Urothelium cell line (cell line): ENCODE measurements at places on chromosomes 16 and 17.

DNA sequence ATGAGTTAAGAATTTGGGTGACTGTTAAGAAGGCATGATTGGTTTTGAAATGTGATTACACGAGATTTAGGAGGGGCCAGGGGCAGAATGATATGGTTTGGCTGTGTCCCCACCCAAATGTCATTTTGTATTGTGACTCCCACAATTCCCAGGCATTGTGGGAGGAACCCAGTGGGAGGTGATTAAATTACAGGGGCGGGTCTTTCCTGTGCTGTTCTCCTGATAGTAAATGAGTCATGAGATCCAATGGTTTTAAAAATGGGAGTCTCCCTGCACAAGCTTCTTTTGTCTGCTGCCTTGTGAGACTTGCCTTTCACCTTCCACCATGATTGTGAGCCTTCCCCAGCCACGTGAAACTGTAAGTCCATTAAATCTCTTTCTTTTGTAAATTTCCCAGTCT is 34.6 kb downstream of the TMEM100 start:
- no peak for DNase-seq

- no peak for DNase-seq
Observed at GRCh38 chr17:40190197-40191021, 13.1 kb downstream of the RAPGEFL1 start.

GRCh38 chr16:88881007-88881615 is 14.7 kb upstream of the PABPN1L start:
- DNase-seq: no peak

DNA sequence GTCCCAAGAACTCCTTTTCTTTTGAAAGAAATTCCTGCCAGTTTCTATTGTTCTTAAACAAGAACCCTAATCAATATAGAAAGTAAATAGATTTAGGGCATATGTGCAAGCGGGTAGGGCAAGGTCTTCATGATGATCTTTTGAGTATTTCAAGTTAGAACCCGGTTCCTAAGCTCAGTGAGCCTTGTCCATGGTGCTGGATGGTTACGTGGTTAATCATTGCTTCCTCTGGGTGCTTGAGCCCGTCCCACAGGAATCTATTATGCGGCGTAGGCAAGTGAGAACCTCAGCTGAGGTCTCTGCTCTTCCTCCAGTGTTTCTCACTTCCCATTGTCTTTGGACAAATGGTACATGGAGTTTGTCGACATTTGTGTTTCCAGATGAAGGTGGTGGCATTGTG is 580.8 kb upstream of the EEF2KMT start:
- DNase-seq: peak; percentile 55

GRCh38 chr16:89410794-89411309 is 79.5 kb downstream of the ANKRD11 start:
- no peak for DNase-seq

GRCh38 chr17:32551186-32551955 is 64.6 kb downstream of the CDK5R1 start:
- DNase-seq: peak; percentile 58

DNA sequence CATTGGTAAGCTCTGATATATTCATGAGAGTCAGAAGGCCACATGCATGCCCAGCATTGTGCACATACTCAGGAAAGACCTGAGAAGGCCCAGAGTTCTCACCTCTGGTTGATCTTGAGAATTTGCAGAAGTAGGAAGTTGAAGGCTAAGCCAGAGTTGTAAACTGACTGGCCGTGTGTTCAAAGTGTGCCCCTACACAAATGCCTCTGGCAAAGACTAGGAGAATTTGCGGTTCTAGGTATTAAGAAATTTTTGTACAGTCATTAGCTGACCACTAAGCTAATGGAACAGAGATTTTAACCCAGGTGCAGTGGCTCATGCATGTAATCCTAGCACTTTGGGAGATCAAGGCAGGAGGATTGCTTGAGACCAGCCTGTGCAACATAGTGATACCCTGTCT is 25.0 kb downstream of the FBXL20 start:
- no peak for DNase-seq
